ENCODE measurements at places on chromosomes 7 and 10.

DNA sequence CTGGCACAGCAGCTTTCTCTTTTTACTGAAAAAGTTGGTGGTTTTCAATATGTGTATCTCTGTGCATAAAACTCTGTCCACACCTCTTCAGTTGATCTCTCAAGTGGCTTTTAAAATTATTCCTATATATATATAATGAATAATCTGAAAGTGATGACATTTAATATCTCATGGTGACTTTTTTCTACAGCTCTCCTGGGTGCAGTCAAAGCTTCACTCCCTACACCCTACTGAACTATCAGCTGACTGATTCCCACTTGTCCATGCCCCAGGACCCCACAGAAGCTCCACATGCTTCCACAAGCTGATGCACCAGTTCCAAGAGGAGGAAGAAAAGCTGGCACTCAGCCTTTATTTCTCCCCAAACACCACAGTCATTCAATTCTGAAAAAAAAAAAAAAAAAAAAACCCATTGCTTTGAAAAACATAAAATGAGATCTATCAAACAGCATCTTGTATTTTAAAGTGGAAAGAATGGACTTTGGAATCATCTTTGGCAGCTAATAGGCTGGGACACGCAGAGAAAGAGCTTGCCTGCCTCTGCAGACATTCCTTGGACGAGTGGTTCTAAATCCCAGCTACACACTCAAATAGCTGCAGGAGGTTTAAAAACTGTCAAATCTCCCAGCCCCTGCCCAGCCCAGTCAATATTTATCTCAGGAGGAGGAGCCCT is 75.3 kb upstream of the GDF10 start:
- no peak for DNase-seq

GRCh38 chr7:102415685-102416225 is 17.6 kb upstream of the ORAI2 start:
- no peak for DNase-seq

DNA sequence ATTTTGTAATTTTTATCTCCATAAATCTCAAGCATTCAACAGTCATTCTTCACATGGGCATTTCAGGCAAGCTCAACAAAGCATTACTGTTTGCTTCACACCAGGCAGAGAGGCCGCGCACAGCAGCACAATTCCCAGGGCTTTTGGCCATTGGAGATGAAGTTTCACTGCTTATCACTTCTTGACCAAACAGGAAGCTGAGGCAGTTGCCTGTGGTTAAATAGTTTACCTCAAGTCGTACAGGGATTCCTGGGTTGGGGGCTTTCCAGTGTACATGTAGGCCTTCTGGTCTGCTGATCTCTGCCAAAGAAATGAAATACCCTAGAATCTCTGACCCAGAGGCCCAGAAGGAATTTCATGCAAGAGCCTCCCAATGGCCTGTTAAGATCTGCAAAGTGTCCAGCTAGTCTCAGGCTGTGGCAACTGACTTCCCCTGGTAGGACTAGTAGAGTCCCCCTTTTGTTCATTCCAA is 11.2 kb upstream of the PRDX3 start:
- DNase-seq: no peak

DNA sequence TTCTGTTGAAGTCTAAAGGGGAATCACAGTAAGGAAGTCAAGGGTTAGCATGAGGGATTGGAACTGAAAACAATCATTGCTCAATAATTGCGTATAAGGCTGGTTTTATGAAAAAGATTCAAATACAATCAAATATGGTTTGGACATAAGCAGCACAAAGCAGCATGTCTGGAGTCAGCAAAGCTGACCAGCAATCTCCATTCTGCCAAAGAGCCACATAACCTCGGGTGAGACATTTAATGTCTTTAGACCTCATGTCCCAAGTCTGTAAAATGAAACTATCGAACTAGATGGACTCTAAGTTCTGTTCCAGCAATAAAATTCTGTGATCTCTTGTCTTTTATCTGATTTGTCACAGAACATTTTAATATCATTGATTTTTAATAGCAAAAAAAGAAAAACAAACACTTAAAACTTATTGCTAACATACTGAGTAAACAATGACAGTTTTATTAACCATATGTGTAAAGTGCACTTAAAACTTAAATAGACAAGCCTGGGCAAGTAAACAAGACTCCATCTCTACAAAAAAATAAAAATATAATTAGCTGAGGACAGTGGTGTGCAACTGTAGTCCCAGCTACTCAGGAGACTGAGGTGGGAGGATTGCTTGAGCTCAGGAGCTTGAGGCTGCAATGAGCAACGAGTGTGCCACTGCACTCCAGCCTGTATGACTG is 217.0 kb downstream of the MAGI2 start:
- DNase-seq: no peak

DNA sequence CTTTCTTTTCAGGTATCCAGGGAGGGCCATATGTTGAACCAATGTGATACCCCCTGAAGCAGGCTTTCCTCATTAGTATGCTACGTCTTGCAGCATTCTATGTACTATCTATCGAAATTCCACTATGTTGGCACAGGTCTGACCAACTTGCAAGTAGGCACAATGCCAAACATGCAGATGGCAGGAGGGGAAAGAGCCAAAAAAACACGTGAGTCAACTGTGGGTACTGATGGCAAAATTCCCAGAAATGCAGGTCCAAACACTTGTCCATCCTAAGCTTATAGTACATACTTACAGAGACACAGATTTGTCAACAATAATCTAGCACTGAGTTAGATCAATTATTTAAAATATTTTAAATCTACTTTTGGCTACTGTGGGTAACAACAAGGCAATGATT is 394.9 kb downstream of the DGKB start:
- DNase-seq: no peak

GRCh38 chr10:121076776-121077715 is 225.9 kb downstream of the WDR11 start:
- no peak for DNase-seq

DNA sequence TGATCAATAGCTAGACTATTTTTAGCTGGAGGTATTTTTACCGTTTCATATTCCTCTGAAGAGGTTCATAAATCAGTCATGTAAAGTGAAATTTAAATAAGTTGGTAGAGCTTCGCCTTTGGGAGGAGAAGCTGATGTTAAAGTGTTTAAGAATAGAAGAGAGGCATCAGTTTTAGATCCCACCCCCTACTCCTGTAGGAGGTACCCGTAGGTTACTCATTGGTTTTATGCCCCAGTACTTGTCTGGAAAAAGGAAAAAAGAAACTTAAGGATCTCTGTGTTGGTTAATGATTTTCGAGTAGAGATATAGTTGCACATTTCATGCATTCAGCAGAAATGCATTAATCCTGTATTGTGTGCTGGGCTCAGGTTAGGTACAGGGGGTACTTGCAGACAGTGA is 8.7 kb downstream of the ZNF365 start:
- DNase-seq: no peak

GRCh38 chr10:43193496-43194080 is 55.3 kb downstream of the CSGALNACT2 start:
- DNase-seq: no peak

DNA sequence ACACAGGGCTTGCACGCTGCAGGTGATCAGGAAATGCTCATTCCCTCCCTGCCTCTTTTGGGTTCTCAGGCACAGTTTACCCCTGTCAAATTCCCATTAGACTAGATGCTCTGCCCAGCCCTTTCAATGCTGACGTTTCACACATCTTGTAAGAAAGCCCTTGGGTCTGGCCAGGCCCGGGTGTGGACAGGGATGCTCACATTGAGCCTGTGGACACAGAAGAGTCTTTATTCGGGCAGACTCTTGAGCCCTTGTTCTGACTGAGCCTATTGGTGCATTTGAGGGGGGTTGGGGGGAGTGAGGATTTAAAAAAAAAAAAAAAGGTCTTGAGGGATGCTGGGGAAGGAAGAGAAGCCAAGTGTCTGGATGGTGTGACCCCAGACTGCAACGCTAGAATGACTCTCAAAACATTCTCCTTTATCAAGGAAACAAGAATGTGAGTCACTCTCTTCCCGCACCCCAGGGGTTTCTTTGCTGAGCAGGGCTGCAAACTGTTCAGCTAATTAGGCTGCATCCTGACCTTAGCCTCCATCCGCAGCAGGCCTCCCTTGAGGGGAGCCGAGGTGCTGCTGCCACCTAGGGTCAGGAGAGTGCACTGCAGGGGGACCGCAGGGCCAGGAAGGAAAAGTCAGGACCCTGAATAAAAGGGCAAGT is 53.6 kb upstream of the TMEM72 start:
- DNase-seq: peak; percentile 68

DNA sequence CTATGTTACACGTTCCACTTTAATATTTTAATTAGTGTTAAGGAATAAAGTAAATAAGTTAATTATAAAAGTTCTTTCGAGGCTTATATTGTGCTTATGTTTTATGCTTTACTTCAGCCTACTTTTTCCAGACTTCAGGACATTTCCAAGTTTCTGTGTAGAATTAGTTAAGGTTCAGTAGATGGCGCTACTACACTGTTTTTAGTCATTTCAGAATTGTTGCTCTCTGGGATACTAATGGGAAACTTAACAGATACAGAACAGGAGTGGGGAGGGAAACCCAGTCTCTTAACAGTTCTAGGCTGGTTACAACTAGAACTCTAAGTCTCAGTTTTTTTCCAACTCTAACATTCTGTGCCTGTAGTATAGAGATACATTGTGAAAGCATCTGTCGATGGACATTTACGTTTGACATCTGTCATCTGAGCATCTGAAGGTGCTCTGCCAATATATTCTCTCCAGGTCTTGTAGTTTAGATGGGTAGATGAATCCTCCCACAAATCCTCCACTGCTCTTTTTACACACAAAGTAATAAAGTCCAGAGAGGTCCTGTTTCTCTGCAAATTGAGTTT is 56.8 kb upstream of the FAM171A1 start:
- DNase-seq: no peak
